Sciatic nerve (tissue), 2 donors: ENCODE measurements at places on chromosomes 6 and 20. TPM values are rescaled to one million over a fixed set of nuclear protein-coding genes. Genes with fewer than 3 reads are reported as not detected.

The CLPSL1 gene
- total RNA-seq = not detected

The MCHR2 gene
- not detected for total RNA-seq

GRCh38 chr20:10798811-10799210, 125.0 kb upstream of the JAG1 start:
- DNase-seq = no peak

DNA sequence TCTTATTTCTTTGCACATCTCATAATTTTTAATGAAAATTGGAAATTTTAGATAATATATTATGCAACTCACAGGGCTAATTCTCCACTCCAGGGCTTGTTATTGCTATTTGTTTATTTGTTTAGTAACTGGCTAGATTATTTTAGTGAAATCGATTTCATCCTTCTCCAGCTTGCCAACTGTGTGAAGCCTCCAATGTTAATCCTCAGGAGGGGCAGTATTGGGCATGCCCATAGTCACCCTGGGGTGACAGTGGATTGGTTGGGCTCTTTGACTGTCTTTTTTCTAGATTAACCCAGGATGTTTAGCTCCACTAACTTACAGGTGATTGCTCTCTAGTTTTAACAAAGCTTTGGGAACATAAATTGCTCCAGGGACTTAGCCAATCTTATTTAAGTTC, 450.1 kb downstream of the BMP2 start:
- DNase-seq = no peak

- DNase-seq = no peak
These were observed 1.3 kb downstream of the FLOT1 start for GRCh38 chr6:30741063-30741779.

- DNase-seq = peak; percentile 70
These were observed 86.8 kb downstream of the ZFP64 start for GRCh38 chr20:52104546-52105441.

GRCh38 chr6:93266116-93266817, 153.1 kb downstream of the EPHA7 start:
- DNase-seq = no peak

- no peak for DNase-seq
These were observed 862 bp downstream of the C20orf96 start for GRCh38 chr20:289693-290083.

GRCh38 chr20:61874421-61875068, 191.1 kb downstream of the TAF4 start:
- no peak for DNase-seq
